SK-N-MC (cell line): ENCODE measurements at places on chromosomes 6 and 20.

DNA sequence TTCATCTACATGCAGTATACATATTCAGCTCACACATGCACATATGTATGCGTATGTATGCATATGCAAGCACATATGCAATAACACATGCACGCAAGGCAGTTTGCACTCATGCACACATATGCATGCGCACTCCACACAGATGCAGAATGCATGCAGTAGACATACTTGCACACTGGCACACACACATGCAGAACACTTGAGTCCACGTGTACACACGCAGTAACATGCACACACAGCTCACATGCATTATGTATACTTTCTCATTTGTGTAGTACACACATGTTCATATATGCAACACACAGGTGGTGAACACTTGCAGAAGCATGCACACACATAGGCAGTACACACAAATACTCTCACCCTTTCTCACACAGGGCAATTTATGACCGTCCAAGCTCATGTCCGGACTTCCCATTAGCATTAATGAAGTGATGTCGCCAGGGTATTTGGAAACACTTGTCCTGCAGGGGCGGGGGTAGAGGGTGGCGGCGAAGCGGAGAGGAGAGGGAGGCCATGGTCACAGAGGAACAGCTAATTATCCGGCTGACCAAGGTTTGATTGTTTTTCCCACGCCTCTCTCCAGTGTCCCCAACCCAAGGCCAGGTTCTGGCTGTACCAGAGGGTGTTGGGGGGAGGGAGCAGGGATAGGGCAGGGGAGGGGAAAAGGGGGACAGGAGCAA lies 91.3 kb downstream of the VEGFA start:
- no peak for DNase-seq

DNA sequence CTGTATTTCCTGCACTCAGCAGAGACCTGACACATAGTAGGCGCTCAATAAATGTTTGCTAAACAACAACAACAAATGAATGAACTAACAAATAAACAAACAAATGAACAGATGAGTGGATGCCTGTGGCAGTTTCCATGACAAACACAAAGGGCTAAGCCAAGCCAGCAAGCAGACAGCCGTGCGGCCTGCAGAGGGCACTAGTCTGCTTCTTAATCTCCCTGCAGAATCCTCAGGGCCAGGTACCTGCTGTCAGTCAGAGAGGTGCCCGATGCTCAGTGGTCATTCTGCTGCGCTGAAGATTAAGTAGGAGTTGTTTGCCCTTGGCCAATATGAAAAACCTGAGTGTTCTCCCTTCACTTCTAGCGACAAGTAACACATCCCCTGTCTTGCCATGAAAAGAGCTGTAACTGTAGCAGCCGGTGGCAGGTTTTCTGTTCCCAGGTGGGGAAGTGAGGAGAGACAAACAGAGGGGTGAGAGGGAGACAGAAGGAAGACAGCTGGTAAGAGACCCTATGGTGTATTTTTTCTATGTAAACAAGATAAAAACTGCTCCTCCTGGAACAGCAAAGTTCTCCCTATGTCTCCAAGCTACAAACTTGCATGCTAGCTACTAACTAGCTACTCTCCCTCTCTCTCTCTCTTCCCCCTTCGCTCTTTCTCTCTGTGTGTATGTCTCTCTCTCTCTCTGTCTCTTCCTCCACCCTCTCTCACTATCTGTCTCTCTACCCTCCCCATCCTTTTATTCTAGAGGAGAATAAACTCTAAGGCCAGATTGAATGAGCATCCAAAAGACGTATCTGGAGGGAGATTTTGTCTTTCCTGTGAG lies at the start of gene MC3R:
Gene MC3R (plus strand): TSS at position 779 of the 829 bp plus-strand sequence. CDS start 112 bp downstream, outside the sequence.
- no peak for DNase-seq

- DNase-seq, result no peak
Measured at GRCh38 chr6:79600812-79601609, 30.1 kb upstream of the SH3BGRL2 start.

GRCh38 chr6:109105681-109106080 lies 10.4 kb downstream of the CEP57L1 start:
- DNase-seq, result no peak

- DNase-seq, result no peak
Measured at GRCh38 chr6:68876792-68877493, 241.9 kb downstream of the ADGRB3 start.

- DNase-seq, result no peak
Measured at GRCh38 chr6:3227363-3228045, at the start of gene TUBB2B. Gene TUBB2B (minus strand): TSS chr6:3227653. CDS start chr6:3227543, 110 bp downstream.

DNA sequence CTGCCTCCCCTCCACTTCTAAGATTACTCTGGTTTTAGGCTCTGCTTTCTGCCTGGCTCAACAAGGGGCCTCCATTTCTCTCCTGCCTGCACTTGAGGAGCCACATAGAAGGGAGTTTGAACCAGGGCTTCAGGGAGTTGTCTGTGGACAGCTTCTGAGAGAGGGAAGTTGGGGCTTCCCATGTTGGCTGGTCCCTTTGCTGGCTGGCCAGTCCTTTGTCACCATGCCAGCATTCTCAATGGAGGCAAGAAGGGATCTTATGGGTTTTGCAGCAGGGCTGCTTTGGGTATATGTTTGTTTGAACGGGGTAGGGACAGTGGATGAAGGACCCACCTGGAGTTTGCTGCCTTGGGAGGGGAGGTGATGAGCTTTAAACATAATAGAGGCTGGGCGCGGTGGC lies 124.9 kb downstream of the CARMIL1 start:
- no peak for DNase-seq

DNA sequence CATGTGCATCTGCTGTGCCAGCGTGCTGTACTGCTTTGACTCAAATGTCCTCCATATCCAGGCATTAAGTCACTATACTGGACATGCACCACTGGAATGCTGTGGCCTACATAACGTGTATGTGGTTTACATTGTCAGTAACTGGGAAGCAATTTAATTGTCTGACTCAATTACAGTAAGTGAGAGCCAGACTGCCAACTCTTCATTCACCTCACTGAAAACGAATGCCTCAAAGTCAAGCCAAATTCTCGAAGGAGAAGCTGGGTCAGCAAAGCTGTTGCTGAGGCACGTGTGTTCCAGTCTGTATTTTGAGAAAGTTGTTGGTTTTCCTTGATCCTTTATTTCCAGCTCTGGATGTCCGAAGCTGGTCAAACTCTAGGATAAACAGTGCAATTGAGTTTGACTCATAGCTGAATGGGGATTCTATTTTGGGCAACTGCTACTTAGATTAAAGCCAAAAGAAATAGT lies 534.3 kb downstream of the COL12A1 start:
- DNase-seq, result no peak

- DNase-seq, result no peak
Measured at GRCh38 chr6:32152769-32153563, 975 bp upstream of the PPT2 start.

DNA sequence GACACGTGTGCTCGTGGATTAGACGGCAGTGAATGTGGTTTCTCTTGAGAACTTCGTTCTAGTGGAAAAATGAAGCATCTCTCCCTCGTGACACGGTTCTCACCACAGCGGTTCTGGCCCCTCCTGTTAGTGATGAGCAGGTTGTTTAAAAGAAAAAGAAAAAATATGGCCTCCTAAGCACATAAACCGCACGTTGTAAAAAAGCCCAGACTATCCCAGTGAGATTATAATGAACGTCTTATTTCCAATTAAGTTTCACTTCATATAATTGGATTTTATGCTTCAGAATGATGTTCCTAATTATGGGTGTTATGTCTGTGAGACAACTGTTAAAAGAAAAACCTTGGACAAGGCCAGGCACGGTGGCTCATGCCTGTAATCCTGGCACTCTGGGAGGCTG lies 74.5 kb upstream of the FRMD1 start:
- no peak for DNase-seq

DNA sequence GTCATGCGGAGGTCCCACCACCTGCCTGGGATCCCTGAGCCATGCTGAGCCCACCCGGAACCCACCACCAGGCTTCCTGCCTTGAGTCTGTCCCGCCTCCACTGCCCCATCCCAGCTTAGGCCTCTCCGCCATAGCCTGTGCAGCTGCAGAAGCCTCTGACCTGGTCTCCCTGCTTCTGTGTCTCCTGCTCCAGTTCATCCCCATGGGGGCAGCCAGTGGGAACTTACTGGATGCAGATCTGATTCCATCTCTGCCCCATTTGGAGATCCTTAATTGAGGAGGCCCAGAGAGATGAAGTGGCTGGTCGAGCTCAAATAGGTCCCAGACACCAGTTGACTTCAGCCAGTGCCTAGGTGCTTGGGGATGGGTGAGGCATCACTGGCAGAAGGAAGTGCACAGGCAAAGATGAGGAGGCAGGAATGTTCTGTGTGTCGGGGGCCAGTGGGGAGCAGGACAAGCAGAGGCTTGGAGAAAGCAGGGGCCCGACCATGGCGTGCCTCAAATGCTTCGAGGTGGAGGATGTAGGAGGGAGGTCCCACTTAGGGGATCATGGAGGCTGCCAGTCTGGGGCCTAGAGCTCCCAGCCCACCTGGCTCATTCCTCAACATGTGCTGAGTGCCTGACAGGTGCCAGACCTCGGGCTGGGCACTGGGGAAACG lies 112.8 kb downstream of the TOX2 start:
- DNase-seq, result no peak

- DNase-seq, result peak; percentile 48
Measured at GRCh38 chr20:41456351-41456750, 89.7 kb upstream of the EMILIN3 start.

DNA sequence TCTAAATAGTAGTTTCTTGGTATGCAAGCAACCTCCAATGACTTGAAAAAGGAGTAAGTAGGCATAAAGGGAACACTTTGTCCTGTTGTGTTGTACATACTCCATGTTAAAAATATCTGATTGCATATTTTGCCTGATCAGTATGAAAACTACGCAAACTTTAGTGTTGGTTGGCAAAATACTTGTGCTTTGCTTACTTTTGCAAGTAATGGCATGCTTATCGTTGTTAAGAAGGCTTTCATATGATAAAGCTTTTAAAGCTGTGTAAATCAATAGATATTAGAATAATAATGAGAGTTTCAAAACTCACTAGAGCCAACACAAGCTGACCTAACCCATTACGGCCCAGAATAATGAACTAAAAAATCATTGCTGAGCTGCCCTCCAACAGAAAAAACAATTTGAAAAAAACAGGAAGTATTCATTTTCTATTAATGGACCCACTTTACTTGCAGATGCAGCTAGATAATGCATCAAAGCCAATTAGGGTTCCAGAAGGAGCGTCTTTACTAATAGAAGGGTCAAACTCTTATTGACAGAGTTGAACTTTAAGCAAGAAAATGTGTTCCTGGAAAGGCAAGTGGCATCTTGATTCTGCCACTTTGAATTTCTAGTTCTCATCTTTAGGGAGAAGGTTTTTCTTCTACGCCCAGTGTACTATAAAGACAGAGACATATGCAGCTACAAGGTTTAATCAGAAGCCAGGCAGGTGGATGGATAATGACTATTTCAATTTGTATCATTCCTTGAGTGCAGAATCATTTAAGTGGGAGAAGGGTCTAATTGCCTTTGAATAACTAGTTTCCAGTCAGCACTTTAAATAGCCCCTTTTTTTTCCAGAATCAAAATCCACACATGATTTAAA lies 82.2 kb downstream of the SNAP25 start:
- DNase-seq, result no peak

GRCh38 chr6:143620447-143620846 lies 57.3 kb upstream of the PHACTR2 start:
- no peak for DNase-seq

DNA sequence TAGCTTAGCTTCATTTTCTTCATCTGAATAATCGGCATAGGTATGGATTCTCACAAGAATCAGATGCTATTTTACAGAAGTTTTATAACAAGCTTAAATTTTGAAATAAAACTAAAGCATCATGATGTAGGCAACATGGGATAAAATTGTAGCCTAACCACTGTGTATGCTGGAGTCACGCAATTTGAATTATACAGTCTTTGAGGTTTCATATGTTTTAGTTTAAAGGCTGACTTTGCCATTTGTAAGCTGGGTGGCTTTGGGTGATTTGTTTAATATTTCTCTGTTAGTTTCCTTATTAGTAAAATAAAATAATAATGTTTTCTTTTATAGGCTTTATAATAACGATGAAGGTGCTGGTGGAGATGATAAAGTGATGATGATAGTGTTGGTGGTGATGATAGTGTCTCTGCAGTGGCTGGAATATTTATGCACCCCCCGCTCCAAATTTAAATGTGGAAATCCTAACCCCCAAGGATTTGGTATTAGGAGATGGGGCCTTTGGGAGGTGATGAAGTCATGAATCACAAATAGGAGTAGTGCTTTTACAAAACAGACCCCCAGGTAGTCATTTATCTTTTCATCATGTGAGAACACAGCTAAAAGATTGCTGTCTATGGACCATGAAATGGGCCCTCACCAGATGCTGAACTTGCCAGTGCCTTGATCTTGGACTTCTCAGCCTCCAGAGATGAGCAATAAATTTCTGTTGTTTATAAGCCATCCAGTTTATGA lies 42.0 kb downstream of the DOK5 start:
- DNase-seq, result no peak

- DNase-seq, result no peak
Measured at GRCh38 chr20:8249634-8250033, 117.6 kb downstream of the PLCB1 start.

GRCh38 chr6:123616942-123617341 lies 19.8 kb downstream of the TRDN start:
- DNase-seq, result no peak

GRCh38 chr6:150055131-150055530 lies 13.8 kb downstream of the ULBP3 start:
- no peak for DNase-seq

- no peak for DNase-seq
Measured at GRCh38 chr6:24777227-24777626, 2.5 kb downstream of the GMNN start.

DNA sequence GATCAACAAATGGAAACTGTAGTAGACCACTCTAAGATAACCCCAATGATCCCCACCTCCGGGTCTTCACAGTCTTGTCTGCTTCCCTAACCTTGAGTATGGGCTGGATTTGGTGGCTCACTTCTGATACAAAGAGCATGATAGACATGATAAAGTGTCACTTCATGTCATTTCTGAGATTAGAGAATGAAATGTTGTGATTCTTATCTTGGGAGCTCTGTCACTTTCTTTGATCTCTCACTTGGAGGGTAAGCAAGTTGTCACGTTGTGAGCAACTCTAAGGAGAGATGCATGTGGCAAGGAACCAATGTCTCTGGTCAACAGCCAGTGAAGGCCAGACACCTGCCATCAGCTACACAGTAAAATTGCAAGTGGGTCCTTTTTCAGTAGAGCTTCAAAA lies 3.0 kb upstream of the GLO1 start:
- DNase-seq, result no peak
